ENCODE measurements at places on chromosomes 5 and 9.

- DNase-seq: no peak
Measured at GRCh38 chr9:61666310-61666709, 476.5 kb downstream of the SPATA31A7 start.

GRCh38 chr5:91369480-91369879 lies 13.6 kb downstream of the ARRDC3 start:
- no peak for DNase-seq

- DNase-seq: no peak
Measured at GRCh38 chr5:87048156-87048555, 219.5 kb upstream of the RASA1 start.

- DNase-seq: no peak
Measured at GRCh38 chr9:97704851-97705250, 7.7 kb upstream of the XPA start.

GRCh38 chr5:34487159-34487879 lies 168.8 kb upstream of the RAI14 start:
- no peak for DNase-seq

GRCh38 chr9:5582835-5583195 lies 46.1 kb upstream of the RIC1 start:
- no peak for DNase-seq

GRCh38 chr5:40172721-40173120 lies 507.0 kb upstream of the PTGER4 start:
- DNase-seq: no peak

DNA sequence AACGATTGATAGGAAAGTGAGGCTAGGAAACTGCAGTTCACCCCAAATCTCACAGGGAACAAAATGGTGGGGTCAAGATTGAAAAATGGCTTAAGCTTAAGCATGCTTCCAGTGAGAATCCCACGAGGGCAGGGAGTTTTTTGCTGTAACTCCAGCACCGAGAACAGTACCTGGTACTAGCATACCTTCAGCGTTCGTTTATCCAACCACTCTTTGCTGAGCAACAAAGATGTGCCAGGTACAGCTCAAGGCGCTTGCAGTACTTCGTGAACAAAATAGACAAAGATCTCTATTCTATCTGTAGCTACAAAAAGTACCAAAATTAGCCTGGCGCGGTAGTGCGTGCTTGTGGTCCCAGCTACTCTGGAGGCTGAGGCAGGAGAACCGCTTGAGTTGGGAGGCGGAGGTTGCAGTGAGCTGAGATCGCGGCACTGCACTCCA lies 778 bp upstream of the PPP6C start:
- no peak for DNase-seq

DNA sequence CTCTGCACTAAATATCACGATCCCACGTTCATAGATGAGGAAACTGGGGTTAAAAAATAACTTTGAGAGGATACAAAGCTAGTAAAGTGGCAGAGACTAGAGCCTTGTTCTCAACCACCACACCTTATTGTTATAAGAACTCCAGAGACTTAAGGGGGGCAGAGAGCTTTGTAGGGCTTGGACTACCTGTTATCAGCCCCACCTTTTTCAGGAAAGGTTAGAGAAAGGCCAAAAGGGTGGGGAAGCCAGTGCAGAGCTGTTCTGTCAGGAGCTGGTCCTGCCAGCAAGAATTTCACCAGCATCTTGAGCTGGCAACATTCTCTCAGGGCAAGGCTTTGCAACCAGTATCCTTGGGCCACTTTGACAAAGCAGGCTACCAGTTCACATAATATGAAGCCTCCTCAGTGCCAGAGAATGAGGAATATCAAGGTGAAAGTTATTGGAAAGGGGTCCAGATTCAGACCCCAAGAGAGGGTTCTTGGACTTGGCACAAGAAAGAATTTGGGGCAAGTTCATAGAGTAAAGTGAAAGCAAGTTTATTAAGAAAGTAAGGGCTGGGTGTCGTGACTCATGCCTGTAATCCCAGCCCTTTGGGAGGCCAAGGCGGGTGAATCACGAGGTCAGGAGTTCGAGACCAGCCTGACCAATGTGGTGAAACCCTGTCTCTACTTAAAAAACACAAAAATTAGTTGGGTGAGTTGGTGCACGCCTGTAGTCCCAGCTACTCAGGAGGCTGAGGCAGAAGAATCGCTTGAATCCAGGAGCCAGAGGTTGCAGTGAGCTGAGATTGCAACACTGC lies 66.2 kb upstream of the CLINT1 start:
- DNase-seq: no peak

- DNase-seq: no peak
Measured at GRCh38 chr5:140245341-140245740, 57.6 kb downstream of the PFDN1 start.

DNA sequence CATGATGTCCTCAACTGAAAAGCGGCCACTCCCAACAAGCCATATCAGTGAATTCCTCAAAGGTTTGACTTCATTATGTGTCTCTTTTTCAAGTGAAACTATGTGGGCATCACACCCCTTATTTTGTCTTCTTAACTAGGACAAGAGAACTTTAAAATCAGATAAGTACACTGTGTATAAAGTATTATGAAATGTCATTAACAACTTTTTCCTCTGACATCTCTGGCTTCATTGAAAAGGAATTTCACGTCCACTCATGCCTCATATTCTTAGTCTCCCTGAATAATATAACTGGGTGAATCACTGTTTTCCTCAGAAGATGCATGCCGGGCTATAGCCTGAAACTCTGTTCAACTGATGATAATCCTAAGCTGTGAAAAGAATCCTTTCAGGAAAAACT lies 415.8 kb downstream of the ACTL7B start:
- DNase-seq: no peak

DNA sequence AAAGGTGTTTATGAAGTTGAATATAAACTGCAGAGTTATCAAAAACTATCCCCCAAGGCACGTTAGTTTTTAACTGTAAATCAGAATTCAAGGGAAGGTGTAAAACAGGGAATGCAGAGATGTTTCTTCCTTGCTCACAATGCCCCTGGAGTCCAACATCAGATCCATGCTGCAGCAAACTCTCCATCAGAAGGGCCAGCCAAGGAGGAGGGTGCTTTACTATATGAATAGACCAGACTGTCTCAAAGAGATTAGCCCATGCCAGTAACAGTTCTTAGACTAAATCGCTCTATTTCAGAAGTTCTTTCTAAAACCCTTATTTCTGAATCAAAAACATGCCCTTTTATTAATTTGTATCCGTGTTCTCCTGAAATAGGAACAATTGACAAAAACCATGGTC lies 362.8 kb upstream of the RPS23 start:
- no peak for DNase-seq

- no peak for DNase-seq
Measured at GRCh38 chr5:22567983-22568382, 285.2 kb downstream of the CDH12 start.

GRCh38 chr5:157283434-157283833 lies 17.5 kb downstream of the CYFIP2 start:
- no peak for DNase-seq

GRCh38 chr5:912280-913091 lies 19.8 kb downstream of the TRIP13 start:
- no peak for DNase-seq

- DNase-seq: no peak
Measured at GRCh38 chr5:11054014-11054413, 293.0 kb upstream of the DAP start.

DNA sequence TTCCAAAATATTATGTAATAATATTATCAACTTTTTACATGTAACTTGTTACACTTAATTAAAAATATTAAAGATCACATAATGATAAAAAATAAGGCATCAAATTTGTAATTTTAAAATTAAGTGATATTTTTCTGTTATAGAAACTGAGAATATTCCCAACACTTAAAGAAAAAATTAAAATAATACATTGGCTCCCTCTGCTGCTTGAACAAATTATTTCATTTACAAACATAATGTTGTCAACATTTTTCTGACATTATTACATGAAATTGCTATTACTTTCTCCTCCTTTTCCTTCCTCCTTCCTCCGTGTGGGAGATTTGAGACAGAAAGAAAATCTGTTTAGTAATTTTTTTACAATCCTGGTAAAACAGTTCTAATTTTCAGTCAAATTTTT lies 42.3 kb downstream of the RNF180 start:
- no peak for DNase-seq

GRCh38 chr9:22142671-22143070 lies 133.6 kb upstream of the CDKN2B start:
- no peak for DNase-seq

DNA sequence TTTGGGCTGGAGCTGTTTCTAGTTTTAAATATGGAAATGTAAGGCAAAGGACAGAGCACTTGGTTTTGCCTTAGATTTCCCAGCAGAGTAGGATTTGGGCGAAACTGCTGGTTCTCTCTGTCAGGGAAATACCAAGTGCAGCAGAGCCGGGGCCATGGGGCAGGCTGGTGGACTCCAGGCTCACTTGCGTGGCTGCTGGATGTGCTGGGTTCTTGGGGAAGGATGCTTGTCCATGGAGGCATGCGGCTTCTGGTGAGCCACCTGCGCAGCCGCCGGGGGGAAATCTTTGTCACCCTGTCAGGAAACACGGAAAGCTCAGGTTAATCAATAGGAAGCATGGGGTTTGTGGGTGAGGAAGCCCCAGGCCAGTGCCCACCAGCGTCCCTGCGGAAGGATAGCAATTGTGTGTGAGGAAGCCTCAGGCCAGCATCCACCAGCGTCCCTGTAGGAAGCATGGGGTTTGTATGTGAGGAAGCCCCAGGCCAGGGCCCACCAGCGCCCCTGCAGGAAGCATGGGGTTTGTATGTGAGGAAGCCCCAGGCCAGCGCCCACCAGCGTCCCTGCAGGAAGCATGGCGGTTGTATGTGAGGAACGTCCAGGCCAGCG lies 80.1 kb downstream of the DAP start:
- no peak for DNase-seq

- no peak for DNase-seq
Measured at GRCh38 chr5:121251954-121252353, 599.7 kb upstream of the FTMT start.

DNA sequence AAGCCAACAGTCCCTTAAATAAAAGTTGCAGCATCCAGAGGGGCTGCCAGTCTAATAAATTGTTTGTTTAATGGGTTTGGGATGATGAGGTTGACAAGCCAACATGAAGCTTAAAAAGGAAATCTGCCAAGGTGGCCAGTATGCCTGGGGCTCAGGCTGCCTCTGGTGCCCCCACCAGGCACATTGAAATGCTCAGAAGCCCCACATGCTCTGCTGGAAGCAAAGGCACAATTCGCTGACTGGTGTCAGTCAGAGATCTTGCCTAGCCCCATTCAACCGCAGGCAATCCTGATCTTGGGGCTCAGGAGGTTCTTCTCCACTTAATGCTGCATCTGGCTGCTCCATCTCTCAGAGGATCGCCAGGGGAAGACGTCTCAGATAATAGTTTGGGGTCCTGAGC lies 44.2 kb upstream of the TCERG1 start:
- DNase-seq: no peak

DNA sequence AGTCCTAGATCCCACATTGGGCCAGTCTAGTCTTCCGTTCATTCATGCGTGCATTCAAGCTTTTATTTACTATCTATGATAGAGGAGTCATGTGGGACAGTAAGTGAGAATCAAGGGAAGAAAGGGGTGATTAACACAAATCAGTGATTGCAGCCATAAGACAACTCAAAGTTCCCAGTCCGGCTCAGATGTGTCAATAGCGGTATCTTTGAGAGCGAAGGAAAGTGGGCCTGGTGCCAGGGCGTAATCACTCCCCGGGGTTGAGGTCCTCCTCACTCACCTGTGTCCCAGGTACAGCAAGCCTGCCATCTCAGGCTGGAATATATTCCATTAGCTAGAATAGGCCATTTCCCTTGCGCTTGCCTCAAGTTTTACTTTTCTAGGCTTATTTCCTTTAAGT lies 196.3 kb downstream of the ATP10B start:
- no peak for DNase-seq

- DNase-seq: no peak
Measured at GRCh38 chr9:123544007-123544827, 188.2 kb downstream of the CRB2 start.

DNA sequence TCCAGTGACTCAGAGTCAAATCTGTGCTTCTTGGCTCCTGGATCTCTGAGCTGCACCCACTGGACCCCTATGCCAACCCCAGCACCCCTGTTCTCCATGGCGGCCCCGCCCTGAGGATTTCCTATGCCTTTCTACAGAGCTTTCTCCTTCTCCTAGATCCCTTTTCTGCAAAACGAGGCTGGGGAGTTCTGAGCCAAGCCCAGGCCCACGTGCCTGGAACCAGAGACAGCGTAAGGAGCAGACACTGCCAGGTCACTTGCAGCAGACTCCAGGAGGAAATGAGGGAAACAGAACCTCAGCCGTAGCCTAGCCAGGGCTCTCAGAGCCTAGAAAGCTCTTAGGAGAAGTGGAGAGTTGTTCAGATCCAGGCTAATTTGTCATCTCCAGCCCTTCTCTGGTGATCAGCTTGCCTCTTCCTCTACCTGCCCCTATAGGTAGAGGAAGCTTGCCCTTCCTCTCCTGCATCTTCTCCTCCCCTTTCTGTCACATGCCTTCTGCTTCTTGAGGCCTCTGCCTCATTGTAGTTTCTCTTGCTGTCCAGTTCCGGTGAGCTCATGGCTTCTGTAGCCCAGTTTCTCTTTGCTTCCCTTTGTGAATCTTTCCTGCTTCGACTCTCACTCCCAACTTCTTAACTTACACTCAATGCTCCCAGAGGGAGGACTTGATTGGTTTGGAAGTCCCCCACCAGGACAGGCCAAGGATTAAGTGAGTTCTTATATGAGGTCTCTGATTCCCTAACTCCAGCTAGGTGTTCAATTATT lies 163.4 kb downstream of the RGS3 start:
- no peak for DNase-seq

DNA sequence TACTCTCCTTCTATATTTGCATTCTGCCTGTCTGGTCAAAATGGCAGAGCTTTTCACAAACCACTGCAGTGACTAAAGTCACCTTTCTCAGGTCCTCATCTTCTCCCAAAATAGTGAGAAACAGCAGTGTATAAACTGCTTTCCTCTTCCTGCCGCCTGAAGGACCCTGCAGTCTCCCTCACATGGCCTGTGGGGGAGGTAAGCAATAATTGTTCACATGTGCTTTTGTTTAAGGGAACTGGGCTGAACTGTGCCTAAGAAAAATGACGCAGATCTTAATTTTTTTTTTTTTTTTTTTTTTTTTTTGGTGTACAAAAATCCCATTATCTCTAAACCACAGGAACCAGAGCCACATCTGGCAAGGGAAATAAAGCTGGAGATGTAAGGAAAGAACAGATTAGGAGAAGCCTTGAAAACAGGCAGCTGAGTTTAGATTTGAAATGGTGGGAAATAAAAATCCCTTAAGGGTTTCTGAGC lies 131.7 kb upstream of the VLDLR start:
- no peak for DNase-seq

DNA sequence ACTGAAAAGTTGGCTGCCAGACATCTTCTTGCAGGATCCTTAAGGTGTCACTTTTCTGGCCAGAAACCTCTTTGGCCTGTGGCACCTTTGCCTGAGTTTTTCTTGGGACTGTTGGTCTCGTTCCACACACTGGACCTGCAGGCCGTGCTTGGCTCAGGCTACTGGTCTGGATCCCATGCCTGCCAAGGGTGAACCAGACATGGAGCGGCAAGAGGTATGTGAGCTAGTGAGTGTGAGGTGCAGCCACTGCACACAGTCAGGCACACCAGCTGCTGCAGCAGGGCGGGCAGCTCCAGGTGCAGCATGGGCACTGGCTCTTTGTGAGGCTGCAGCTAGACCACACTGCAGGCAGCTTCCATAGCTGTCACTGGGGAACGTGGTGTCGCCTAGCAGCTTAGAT lies 47.9 kb downstream of the NDUFAF2 start:
- no peak for DNase-seq

Measured in stimulated activated CD8-positive, alpha-beta memory T cell treated with anti-CD3 and anti-CD28 coated beads, Interleukin-4, amount 100 ng/mL, for 1 hour (primary cell).